COLO829 (cell line): ENCODE measurements at places on chromosomes 7 and 10.

DNA sequence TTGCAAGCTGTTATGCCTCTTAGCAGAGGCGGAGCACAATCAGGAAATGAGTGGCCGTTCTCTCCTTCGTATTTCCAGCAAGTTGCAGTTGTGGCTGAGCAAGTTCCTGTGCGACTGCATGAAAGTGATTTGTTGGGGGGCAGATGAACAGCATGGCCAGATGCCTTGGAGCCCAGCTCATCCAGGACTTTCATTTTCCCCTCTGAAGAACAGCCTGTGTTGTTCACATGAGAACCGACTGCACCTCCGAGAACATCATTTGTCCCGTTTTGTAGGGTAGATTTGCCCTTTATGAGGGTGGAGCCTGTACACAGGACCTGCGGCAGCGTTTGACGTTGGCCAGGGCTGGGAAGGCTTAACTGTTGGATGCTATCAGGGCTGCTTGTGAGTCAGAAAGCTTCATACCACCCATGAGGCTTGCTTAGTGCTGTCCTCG, 4.4 kb downstream of the BAG3 start:
- no peak for DNase-seq

DNA sequence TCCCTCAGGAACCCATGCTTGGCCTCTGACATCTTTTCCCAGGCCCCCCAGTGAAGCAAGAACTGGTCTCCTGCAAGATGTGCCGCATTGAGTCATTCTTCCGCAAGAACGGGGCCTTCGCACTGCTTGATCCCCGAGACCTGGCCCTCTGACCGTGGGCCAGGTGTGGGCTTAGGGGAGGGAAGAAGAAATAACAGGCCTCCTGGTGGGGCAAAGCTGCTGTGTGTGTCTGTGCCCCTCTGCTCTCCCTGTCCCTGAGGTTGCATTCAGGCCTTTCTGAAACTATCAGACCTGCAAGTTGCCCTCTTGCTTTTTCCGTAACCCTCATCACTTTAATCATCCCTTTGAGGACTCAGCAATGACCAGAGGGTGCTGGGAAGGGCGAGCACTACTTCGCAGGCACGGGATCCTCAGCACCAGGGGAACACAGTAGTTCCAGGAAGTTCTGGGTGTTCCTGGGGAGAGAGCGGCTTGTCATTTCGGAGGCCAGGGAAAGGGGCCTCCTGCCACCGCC, 6.0 kb downstream of the ATP6V1F start:
- no peak for DNase-seq

DNA sequence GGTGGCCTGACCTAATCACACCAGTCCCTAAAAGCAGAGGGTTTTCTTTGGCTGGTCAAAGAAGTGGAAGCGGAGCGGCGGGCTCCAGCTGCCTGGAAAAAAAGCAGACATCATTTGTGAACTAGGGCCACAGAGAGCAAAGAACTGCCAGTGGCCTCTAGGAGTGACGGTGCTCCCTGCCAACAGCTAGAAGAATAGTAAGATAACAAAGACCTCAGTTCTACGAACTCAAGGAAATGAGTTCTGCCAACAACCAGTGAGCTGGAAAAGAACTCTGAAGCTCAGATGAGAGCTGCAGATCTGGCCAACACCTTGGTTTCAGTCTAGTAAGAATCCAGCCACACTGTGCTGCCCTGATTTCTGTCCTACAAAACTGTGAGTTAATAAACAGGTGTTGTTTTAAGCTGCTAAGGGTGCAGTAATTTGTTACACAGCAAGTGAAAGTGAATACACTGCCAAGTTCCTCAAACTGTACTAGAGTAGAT, 178.0 kb downstream of the SRPK2 start:
- DNase-seq = no peak

DNA sequence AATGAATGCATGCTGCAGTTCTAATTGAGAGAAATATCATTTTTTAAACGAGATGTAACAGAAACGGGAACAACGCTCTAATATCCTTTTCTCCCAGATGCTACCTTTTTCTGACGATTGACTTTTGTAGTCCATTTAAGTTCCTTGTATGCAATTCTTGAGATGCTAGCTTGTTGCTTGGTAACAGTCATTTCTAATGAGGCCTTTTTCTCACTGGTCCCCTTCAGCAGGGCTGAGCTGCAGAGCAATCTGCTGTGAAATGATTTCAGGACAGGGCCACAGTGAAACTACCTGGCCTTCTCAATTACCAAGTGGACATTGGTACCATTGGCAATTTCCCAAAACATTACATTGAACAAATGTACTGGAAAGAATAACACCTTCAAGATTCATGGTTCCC, 26.2 kb upstream of the FOXK1 start:
- no peak for DNase-seq

- no peak for DNase-seq
Observed at GRCh38 chr10:115969591-115969990, 303.4 kb downstream of the GFRA1 start.

DNA sequence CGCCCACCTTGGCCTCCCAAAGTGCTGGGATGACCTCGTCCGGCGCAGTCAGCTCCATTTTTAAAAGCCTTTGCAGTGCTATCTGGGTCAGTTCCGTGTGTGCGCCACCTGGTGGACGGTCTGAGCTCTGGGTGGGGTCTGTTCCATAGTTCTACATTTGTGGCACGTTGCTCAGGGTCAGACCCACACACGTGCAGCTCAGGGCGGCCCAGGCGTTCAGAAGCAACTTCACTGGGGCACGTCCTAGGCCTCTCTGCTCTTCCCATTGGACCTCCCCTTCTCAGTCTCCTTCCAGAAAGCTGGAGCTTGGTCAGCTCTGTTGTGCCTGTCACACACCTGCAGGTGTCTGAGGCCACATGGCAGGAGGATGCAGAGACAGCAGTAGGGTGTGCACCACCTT, 137.9 kb downstream of the DNAJB6 start:
- no peak for DNase-seq

GRCh38 chr10:132592790-132593383, 55.3 kb downstream of the INPP5A start:
- DNase-seq = no peak

- no peak for DNase-seq
Observed at GRCh38 chr10:73946253-73947145, 35.6 kb downstream of the PLAU start.

GRCh38 chr10:54026340-54026739, 774.7 kb downstream of the PCDH15 start:
- DNase-seq = no peak

DNA sequence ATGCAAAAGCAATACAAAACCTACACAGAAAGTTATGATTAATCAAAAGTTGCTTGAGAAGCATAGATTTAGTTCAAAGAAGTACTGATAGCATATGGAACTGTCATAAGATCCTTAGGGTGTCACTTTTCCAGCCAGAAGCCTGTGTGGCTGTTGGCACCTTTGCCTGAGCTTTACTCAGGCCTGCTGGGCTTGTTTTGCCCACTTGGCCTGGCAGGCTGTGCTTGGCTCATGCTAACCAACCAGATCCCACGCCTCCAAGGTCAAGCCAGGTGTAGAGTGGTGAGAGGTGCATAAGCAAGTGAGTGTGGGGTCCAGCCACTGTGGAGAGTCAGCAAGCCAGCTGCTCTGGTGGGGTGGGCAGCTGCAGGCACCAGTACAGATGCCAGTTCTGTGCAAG, 12.0 kb upstream of the LIPA start:
- no peak for DNase-seq

DNA sequence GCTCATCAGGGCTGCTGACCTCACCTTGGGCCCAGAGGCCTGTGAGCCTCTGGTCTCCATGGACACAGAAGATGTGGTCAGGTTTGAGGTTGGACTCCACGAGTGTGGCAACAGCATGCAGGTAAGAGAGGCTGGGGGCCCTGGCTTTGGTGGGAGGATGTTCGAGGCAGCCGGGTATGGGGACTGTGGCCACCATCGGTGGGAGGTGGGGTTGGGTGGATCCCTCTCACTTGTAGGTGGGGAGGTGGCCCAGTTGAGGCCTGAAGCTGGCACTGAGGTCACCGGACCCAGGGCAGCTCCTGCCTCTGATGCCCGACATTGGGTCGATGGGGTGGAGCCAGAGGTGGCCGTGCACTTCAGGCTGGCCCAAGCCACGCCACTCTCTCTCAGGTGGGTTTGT, 406 bp downstream of the ZP3 start:
- DNase-seq = no peak

DNA sequence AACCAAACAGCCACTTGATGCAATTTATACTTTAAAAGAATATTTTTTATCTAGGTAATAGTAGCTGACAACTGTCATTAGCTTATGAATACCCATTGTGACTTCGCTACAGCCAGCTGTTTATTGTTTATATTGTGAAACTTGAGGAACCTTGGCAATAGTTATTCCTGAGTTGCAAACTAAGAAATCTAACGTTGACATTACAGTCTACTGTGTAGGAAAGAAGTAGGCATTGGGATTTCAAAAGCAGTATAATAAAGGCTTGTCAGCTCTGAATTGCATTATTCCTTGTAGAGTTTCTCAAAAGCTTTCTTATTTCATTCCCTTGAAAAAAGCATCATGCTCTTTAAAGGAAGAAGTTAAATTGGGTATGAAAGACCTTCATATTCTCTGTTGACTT, 42.7 kb upstream of the OIT3 start:
- no peak for DNase-seq

GRCh38 chr10:89329151-89329550, 1.4 kb downstream of the IFIT3 start:
- no peak for DNase-seq

GRCh38 chr10:50281967-50282522, 30.7 kb upstream of the ASAH2 start:
- DNase-seq = no peak

GRCh38 chr7:44294325-44295069, 30.9 kb downstream of the CAMK2B start:
- DNase-seq = no peak
